ENCODE measurements at places on chromosomes 13 and 19. TPM values are rescaled to one million over a fixed set of nuclear protein-coding genes. Genes with fewer than 3 reads are reported as not detected.
A peak's percentile ranks its signal among the peaks of the same experiment; 100 is the strongest.

Gene KRTDAP
- total RNA-seq = not detected

DNA sequence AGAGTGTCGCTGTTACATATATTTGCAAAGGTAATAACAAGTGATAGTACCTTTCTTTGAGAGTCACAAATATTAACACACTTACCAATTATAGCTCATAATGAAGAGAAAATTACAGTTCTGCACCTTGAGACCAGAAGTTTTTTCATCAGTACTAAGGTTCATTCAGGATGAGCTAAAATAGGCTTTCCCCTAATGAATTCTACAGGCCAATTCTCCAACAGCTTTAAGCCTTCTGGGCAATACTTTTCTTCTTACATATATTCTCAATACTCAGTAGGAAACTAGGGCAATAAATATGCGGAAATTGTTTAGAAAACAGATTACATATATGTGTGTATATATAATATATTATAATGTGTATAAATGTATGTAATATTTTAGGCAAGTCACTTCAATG, 2672.8 kb upstream of the PCDH20 start:
- DNase-seq = no peak

Gene IL17D
- total RNA-seq = 0.31 TPM

DNA sequence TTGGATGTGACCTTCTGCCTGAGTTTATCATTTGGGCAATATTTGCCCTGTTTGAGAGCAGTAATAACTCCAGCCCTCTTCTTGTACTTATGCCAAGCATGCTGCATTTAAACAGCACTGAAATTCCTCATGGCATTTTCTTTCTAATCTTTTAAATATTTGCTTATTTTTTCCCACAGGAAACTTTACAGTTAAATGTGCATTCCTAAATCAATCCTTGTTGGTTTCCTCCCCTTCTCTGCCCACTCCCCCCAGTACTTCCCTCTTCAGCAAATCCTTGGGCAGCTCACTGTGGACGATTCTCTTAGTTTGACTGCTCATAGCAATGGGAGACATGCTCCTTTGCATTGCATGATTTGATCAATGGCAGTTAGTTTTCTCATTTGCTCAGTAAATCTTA, 68.7 kb downstream of the RAP2A start:
- DNase-seq = no peak

DNA sequence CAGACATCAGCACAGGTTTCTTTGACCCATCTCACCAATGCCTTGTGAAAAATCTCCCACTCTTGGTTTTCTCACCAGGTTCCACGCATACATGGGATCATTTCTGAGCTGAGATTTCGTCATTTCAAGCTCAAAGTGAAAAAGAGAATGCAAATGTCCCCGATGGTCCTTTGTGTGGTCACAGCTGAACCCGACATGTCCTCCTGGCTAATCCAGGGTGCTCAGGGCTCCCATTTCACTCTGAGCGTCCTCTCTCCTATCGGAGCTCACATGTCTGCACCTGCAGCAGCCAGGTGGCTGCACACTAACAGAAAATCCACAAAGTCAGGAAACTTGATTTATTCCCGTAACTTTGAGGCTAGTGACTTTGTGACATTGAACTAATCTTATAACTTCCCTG, 9.3 kb upstream of the CEACAM3 start:
- no peak for DNase-seq

DNA sequence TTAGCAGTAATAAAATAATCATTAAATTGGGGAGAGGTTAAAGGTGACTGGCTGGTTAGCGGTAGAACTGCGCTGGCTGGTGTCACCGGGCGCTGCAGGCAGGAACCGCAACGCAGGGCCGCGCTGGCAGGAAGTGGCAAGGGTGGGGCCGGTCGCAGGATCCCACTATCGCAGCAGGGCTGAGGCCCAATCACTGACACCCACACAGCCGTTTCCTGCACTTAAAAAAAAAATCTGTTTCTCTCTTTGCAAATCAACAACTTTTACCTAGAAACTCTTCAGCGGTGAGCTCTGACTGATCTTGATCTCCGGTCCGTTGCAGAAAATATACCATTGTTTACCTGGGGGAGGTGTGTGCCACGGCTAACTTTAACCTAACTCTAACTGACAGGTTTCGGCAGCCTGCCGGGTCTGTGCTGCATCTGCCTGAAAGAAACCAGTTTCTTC, 46.9 kb downstream of the KLF2 start:
- no peak for DNase-seq

- peak; percentile 98 for DNase-seq
Observed at GRCh38 chr19:17107546-17108452, 32.2 kb downstream of the MYO9B start.

GRCh38 chr19:34269489-34269888, 15.1 kb downstream of the GARRE1 start:
- no peak for DNase-seq

Data from mammary epithelial cell (primary cell).